Right renal cortex interstitium (tissue), 3 donors: ENCODE measurements at places on chromosomes 13 and 19. TPM values are rescaled to one million over a fixed set of nuclear protein-coding genes. Genes with fewer than 3 reads are reported as not detected.

DNA sequence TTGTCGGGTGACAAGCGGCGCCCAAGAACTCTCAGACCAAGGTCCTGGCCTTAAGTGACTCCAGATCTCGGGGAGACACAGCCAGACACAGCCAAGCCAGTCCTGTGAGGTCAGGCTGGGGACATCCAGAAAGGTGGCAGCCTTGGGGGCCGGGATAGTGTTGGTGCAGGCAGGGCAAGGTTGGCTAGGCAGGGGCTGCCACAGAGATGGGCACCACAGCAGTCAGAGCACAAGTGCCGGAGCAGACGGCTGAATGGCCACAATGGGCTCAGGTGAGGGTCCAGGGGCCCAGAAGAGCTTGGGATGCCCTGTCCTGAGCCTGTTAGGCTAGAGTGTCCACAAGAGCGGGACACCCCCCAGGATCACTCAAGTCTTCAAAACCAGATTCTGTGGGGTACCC is 32.2 kb downstream of the MAU2 start:
- DNase-seq = no peak

Gene ZNF835
- 4.8 TPM for polyA plus RNA-seq

Gene CEACAM8
- polyA plus RNA-seq = 0.21 TPM

- no peak for DNase-seq
These were observed 128.3 kb downstream of the ATP11A start for GRCh38 chr13:112818040-112818697.

Gene LPAR6
- 47.9 TPM for polyA plus RNA-seq

Gene KIR3DL1
- not detected for polyA plus RNA-seq

- no peak for DNase-seq
These were observed 34.4 kb downstream of the CCDC70 start for GRCh38 chr13:51895906-51896888.

DNA sequence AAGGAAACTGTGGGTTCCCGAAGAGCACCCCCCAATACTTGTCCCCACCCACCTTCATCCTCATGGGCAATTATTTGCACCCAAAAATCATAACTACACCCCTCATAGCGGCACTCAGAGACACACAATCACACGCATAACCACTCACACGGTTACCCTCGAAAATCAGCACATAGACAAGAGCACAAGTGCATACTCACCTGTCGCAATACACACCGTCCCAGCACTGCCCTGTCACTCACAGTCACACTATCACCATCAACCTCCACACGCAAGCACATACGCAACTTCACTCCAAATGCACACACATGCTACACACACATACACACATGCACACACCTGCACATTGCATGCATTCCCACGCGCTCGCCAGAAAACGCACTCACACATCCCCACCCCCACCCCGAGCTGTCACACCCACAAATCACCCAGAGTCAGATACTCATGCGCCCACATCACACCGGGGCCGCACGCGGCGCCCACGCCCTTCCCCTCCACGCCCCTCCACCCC is 535 bp downstream of the COL5A3 start:
- DNase-seq = no peak

GRCh38 chr19:43956827-43957226 is 5.8 kb downstream of the ZNF221 start:
- DNase-seq = no peak

DNA sequence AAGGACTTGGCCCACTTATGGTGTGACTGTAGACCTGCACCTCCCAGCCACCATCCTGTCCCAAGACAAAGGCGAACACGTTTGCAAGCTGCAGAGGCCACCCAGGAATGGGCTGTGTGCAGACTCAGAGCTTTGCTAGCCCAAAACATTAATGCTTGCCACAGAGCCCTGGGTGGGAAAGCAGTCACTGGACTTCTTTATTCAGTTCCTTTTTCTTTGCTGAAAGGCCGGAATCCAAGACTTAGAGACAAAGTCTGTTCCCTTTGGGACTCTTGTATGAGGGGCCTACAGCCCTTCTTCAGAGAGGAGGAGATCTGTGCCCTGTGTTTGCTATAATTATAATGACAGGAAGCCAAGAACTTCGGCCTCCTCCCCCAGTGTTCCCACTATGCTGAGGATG is 167.8 kb downstream of the DLEU7 start:
- no peak for DNase-seq

- no peak for DNase-seq
These were observed 431.7 kb downstream of the EFNB2 start for GRCh38 chr13:106103779-106104178.

- no peak for DNase-seq
These were observed 529.0 kb downstream of the MYO16 start for GRCh38 chr13:109158383-109158782.

DNA sequence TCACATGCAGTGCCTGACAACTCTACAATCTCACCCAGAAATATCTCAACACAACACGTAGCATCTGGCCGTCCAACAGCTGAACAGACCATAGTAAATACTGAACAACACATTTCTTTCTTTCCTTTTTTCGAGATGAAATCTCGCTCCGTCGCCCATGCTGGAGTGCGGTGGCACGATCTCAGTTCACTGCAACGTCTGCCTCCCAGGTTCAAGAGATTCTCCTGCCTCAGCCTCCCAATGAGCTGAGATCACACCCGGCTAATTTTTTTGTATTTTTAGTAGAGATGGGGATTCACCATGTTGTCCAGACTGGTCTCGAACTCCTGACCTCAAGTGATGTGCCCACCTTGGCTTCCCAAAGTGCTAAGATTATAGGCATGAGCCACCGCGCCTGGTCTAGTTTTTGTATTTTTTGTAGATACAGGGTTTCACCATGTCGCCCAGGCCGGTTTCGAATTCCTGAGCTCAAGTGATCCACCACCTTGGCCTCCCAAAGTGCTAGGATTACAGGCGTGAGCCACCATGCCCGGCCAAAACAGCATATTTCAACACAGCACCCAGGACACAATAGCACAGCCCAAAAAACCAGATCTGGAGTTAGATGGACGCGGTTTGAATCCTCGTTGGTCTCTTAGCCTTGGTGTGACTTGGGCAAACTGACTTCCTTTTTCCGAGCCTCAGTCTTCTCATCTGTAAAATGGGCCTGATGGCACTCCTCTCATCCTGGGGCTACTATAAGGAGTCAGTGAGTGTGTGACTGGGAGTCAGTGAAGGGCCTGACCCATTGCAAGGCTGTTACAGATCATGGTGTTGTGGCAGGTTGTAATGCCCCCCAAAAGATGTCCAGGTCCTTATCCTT is 22.6 kb downstream of the CYP2A6 start:
- no peak for DNase-seq

DNA sequence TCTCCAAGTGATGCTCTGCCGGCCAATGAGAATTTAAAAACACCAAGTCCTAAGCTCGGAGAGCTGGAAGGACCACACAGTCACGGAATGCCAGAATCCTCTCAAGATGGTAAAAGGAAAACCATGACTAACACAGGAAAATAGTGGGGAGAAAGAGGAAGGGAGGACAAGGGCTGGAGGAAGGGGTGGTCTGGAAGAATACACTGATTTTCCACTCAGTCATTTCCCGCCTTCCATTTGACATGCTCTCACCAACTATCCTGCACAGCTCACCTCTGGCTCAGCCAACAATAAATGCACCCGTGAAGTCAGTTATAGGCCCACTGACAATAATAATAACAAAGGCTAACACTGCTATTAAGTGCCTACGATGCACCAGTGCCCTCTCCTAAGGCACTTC is 31.5 kb downstream of the SLC7A1 start:
- DNase-seq = no peak

- no peak for DNase-seq
These were observed 721 bp downstream of the TNFSF11 start for GRCh38 chr13:42574435-42575311.

- DNase-seq = no peak
These were observed 446 bp upstream of the ZNF83 start for GRCh38 chr19:52638601-52639000.

DNA sequence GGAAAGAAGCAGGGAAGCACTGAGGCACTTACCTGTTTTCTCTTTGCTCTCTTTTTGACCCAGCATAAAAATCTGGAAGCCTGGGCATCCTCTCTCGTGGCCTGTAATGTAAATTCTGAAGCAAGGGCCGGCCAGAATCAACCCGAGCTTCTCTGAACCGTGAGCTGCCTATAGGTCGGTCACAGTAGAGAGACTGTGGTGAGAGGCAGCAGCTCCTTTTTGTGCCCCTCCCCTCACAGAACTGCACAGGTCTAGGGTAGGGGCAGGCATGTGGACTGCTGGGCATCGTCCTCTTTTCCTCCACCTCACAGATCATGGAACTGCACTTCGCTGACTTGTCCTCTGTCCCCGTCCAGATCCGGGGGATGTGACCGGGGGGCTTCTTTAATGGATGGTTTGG is 12.5 kb downstream of the FAM124A start:
- DNase-seq = no peak

GRCh38 chr19:47826800-47827199 is 5.1 kb downstream of the CRX start:
- no peak for DNase-seq

DNA sequence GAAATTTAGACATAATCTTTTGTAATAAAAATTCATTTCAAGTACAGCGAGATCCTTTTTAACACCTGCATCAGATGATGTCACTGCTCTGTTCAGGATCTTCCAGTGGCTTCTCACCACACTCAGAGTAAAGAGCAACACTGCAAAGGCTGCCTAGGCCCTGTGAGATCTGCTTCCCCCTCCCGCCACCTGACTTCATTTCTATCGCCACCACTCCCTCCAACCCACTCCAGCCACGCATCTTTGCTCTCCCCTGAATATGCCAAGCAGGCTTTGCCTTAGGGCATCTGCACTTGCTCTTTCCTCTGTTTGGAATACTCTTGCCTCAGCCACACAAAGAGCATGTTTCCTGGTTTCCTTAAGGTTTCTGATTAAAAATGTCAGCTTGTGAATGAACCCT is 58.3 kb downstream of the MBNL2 start:
- DNase-seq = no peak

DNA sequence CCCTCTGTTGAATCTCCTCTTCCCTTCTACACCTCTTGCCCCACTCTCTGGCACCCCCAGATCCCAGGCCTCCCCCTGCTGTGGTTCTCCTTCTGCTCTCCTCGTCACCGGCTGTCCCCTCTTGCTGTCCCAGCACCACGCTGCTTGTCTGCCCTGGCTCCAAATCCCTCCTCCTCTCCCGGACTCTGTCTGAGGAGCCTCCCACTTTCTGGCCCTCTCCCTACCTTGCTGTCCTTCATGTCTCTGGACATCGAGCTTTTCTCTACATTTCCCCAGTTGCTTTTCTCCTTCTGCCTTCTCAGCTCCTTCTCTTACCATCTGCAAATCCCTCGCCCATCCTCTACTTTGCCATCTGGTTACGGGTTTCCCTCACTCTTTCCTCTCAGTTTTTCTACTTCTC is 1.2 kb downstream of the ZNF347 start:
- DNase-seq = no peak

DNA sequence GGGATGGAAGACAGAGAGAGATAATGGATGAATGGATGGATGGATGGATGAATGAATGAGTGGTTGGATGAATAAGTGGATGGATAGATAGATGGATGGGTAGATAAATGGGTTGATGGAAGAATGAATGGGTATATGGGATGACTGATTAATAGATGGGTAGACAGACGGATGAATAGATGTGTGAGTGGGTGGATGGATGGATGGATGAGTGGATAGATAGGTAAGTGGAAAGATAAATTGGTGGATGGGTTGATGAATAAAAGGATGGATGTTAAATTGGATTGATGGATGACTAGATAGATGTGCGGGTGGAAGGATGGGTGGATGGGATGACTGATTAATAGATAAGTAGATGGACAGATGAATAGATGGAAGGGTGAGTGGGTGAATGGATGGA is 1.4 kb downstream of the CASP14 start:
- DNase-seq = no peak

DNA sequence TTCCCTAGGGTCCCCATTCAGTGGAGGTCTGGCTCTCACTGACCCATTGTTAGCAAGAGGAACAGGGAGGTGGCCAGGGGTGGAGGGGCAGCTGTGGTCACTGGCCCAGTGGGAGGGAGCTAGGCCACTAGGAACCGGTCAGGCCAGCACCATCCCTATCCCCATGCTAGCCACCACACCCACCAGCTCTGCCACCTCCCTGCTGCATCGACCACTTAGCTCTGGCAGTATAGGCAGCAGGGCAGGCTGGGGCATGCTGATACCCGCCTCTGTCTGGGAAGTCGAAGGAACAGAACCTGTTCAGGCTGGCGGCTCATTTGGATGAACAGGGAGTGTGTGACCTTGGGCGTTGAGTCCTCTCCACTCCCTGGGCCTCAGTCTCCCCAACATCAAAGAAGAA is 4.7 kb downstream of the PPP1R13L start:
- no peak for DNase-seq

GRCh38 chr19:24059563-24060295 is 27.3 kb upstream of the ZNF254 start:
- DNase-seq = no peak

GRCh38 chr13:52797176-52797575 is 51.3 kb downstream of the PCDH8 start:
- no peak for DNase-seq

GRCh38 chr13:106691861-106692260 is 123.9 kb upstream of the ARGLU1 start:
- no peak for DNase-seq

DNA sequence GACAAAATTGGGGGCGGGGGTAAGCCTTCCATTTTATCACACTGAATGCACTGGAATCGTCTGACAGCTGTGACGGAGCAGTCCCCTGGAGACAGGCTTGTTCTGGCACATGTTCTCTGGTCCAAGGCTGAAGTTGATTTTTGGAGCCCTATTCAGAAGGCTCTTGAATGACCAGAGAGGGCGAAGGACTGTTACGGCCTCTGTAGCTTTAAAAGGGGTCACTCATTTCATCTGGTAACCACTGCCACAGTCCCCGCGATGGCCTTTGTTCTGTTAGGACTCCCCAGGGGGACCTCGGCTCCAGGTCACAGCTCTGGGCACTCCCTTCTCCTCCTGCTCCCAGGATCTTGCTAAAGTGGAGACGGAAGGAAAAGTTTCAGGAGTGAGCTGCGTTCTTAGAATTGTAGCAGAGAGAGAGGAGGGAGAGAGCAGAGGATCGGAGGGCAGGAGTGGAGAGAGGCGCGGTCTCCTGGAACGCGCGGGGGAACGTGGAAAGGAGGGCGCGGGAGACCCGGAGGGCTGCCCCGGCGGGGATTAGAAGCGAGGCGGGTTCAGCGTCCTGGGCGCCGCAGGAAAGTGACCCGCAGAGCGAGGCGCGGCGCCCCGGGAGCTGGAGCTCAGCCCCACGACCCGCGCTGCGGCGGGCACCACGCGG is 134.3 kb upstream of the MYO16 start:
- no peak for DNase-seq

- no peak for DNase-seq
These were observed 1.6 kb upstream of the ADAMTS10 start for GRCh38 chr19:8611877-8612806.

- no peak for DNase-seq
These were observed 423.8 kb upstream of the GPC6 start for GRCh38 chr13:92802776-92803175.
